Type B pancreatic cell (in vitro differentiated cells): ENCODE measurements at places on chromosomes 3 and 15. TPM values are rescaled to one million over a fixed set of nuclear protein-coding genes. Genes with fewer than 3 reads are reported as not detected.

DNA sequence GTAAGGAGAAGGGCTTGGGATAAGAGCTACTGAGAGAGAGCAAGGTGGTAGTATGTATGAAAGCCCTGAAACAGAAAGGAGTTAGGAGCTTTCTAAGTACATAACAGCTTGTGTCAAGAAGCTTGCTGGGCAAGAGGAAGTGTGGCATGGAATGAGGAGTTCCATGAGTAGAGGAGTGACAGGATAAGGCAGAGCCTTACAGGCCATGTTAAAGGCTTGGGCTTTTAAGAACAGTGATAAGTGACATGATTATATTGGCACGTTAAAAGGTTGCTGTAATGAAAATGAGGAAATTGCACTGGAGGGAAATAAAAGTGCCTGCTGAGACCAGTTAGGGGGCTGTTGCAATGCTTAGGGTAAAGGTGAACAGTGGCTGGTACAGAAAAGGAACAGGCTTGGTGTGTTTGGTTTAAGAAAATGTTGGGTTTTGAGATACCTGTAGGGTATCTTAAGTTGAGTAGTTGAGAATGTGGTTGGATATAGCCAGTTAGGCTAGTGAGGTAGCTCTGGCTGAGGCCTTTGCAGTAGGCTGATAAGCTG, 49.0 kb downstream of the MEF2A start:
- peaks cover 28% of the 10 kb centered on the region for H3K4me1 ChIP-seq
- peaks cover 6% of the 10 kb centered on the region for H3K36me3 ChIP-seq
- no peak overlapping the region for H3K4me3 ChIP-seq
- no peak for DNase-seq

GRCh38 chr3:74603292-74603691, 11.2 kb downstream of the CNTN3 start:
- no peak overlapping the region for H3K27ac ChIP-seq
- H3K27me3 ChIP-seq: no peaks in the 10 kb centered on the region
- H3K4me1 ChIP-seq: peaks cover 4% of the 10 kb centered on the region
- no peak overlapping the region for H3K4me3 ChIP-seq
- no peaks in the 10 kb centered on the region for H3K36me3 ChIP-seq
- DNase-seq: no peak

DNA sequence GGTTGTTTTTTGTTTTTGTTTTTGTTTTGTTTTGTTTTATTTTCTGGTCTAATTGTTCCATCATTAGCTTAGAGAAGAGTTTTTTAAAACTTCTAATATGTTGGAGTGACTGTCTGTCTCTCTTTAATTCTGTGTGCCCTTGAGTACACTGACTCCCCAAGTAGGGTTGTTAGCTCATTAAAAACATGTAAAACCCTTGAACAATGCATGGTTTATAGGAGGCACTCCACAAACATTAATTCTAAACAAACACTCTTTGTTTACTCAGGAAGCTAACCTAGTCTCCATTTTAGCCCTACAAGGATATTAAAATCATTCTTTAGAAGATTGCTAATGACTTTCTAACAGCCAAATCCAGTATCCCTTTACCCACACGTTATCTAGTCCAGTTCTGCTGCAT, 100.5 kb downstream of the CGGBP1 start:
- H3K4me1 ChIP-seq: no peaks in the 10 kb centered on the region
- H3K27me3 ChIP-seq: no peaks in the 10 kb centered on the region
- H3K27ac ChIP-seq: no peak overlapping the region
- no peak overlapping the region for H3K4me3 ChIP-seq
- H3K36me3 ChIP-seq: no peaks in the 10 kb centered on the region

- no peak for DNase-seq
- H3K4me3 ChIP-seq: no peak overlapping the region
- peaks cover 15% of the 10 kb centered on the region for H3K4me1 ChIP-seq
- peak overlapping the region; percentile 26 for H3K27ac ChIP-seq
- peaks cover 4% of the 10 kb centered on the region for H3K36me3 ChIP-seq
- no peaks in the 10 kb centered on the region for H3K27me3 ChIP-seq
Measured at GRCh38 chr3:138367326-138367850, 19.0 kb downstream of the MRAS start.

- H3K27me3 ChIP-seq: no peaks in the 10 kb centered on the region
- DNase-seq: no peak
- no peak overlapping the region for H3K27ac ChIP-seq
- no peaks in the 10 kb centered on the region for H3K36me3 ChIP-seq
- no peak overlapping the region for H3K4me3 ChIP-seq
Measured at GRCh38 chr3:133788024-133788423, 17.6 kb upstream of the SRPRB start.

GRCh38 chr3:67215690-67216089, 217.6 kb downstream of the KBTBD8 start:
- H3K4me1 ChIP-seq: peaks cover 11% of the 10 kb centered on the region
- no peak for DNase-seq
- no peak overlapping the region for H3K27ac ChIP-seq
- no peaks in the 10 kb centered on the region for H3K36me3 ChIP-seq

- H3K36me3 ChIP-seq: peaks cover 16% of the 10 kb centered on the region
- no peak for DNase-seq
- H3K4me1 ChIP-seq: no peaks in the 10 kb centered on the region
Measured at GRCh38 chr3:27423463-27423862, 54.3 kb upstream of the NEK10 start.

GRCh38 chr3:16432714-16433113, 80.8 kb downstream of the RFTN1 start:
- no peak overlapping the region for H3K4me3 ChIP-seq
- peaks cover 3% of the 10 kb centered on the region for H3K4me1 ChIP-seq
- DNase-seq: no peak
- H3K27ac ChIP-seq: no peak overlapping the region
- H3K36me3 ChIP-seq: no peaks in the 10 kb centered on the region
- peaks cover 6% of the 10 kb centered on the region for H3K27me3 ChIP-seq

DNA sequence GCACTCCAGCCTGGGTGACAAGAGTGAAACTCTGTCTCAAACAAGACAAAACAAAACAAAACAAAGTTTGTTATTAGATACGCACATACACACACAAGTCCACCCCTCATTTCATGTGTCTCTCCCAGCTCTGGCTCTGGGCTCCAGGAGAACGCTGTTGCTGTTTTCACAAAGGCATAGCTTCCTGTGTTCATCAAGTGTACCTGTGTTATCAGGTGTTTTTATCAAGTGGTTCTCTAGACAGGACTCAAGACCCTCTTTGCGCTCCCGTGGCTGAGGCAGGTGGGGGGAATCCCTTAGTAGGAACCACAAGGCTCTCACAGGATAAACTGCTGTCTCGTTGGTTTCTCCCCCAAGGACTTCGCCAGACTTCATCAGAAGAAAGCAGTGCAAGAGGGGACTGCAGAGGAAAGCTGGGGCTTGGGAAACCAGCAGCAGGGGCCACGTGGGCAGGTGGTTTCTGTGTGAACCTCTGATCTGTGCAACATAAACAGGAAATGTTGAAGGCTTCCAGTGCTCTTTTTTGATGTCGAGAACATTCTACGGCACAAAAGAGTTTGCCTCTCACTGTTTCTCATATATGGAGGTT, 6.9 kb upstream of the PPP1R2 start:
- H3K27ac ChIP-seq: no peak overlapping the region
- H3K4me1 ChIP-seq: peaks cover 36% of the 10 kb centered on the region
- no peak for DNase-seq
- H3K36me3 ChIP-seq: no peaks in the 10 kb centered on the region
- peak overlapping the region; percentile 52 for H3K4me3 ChIP-seq

DNA sequence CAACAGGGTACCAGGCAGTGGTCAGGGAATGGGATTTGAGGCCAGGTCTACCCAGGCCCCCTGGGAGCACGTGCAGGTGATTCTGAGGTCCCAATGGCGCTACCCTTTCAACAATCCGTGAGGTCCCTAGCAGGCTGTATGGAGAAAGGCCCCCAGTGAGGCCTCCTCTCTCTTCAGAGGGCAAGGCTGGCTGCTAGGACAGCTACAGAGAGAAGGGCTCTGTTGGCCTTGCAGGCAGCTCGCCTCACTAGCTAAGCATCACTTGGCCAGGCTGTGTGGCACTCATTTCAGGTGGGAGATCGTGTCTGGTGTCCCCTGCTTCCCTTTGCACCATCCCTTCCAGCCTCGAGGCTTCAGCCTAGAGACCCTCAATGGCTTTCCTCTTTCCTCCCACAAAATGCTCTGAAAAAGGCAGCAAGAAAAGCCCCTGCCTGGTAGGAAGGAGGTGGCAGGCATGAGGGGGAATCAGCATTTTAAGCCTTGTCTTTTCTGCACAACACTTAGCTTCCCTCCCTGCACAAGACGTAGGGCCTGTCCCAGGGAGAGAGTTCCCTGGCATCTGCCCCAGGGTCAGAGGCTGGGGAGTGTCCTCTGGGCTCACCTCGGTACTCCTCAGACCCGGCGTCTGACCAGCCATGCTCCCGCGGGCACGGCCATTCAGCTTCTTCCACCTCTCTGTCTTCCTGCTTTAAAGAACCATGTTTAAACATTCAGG, 111.8 kb downstream of the ASB7 start:
- peaks cover 15% of the 10 kb centered on the region for H3K4me1 ChIP-seq
- no peak for DNase-seq
- no peaks in the 10 kb centered on the region for H3K36me3 ChIP-seq
- peak overlapping the region; percentile 53 for H3K27ac ChIP-seq
- H3K27me3 ChIP-seq: peaks cover 19% of the 10 kb centered on the region
- no peak overlapping the region for H3K4me3 ChIP-seq

DNA sequence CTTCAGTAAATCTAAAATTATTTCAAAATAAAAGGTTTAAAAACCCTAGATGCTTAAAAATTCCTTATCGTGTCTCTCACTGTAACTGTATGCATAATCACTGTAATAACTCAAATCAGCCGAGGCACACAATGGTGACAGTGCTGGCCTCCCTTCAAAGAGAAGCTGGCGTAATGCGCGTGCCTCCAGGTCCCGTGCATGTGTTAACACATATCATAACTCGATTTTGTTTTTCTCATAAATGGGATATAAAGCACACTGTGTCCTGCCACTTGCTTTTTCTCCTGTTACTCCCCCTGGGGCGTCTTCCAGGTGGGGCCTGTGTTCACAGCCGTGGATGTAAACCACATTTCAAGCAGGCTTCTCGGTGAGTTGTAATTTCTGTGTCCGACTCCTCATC, 56.0 kb downstream of the TPRA1 start:
- H3K4me3 ChIP-seq: no peak overlapping the region
- peak; percentile 25 for DNase-seq
- peaks cover 10% of the 10 kb centered on the region for H3K27me3 ChIP-seq

DNA sequence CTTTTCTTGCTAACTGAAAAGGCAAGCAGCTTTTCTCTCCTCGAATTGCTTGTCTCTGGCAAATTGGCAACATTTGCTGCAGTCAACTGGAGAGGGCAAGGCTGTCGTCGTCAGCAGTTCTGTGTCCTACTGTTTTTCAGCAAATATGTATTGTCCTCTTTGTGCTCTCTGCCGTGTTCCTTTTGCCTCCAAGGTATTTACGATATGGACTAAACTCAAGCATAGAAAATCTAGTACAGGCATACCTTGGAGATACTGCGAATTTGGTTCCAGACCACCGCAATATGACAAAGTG, 558 bp upstream of the SLC30A4 start:
- DNase-seq: no peak
- H3K4me1 ChIP-seq: peaks cover 21% of the 10 kb centered on the region
- H3K27me3 ChIP-seq: peaks cover 3% of the 10 kb centered on the region
- peak overlapping the region; percentile 95 for H3K4me3 ChIP-seq
- H3K36me3 ChIP-seq: peaks cover 8% of the 10 kb centered on the region

GRCh38 chr3:143608966-143609365, 239.3 kb downstream of the SLC9A9 start:
- peaks cover 9% of the 10 kb centered on the region for H3K4me1 ChIP-seq
- H3K27ac ChIP-seq: no peak overlapping the region
- H3K27me3 ChIP-seq: no peaks in the 10 kb centered on the region
- no peak overlapping the region for H3K4me3 ChIP-seq

DNA sequence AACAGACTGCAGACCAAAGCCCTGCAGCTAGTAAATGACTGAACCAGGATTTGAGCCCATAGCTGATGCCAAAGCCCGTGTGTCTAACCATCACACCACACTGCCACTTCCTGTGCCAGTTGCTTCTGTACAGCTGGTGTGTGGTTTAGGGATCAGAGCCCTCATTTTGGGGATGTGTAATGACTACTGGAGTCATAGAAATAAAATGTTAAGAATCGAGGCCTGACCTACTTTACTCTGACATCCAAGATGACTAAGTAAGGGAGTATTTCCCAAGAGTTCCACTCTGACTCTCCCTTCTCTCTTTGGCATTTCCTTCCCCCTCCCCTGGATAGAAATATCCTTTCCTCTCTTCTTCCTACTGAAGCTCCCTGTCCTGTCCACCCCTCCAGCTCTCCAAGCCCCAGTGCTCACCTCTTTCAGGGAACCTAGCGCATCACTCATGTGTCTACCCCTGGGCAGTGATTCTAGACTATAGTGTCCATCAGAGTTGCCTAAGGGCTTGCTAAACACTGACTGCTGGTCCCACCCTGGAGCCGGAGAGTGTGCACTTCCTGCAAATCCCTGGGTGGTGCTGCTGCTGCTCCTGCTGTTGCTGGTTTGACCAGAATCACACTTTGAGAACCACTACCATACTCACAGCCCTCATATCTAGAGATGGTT, 53.8 kb downstream of the MGLL start:
- H3K27ac ChIP-seq: no peak overlapping the region
- peaks cover 4% of the 10 kb centered on the region for H3K4me1 ChIP-seq

DNA sequence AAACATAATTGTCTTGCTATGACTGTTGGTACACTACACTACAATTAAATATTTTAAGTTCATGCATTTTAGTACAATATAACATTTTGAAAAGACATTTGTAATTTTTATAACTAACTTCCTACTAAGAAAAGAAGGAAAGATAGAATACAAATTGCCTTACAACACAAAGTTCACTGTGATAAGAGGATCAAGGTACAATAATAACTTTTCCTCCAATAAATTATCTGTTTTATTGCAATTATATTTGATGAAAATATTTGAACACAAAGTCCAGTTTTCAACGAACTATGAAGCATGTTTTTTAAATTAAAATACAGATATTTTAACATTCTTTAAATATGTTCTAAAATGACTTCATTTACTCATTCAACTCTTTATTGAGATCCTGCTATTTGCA, 33.1 kb upstream of the SI start:
- no peak for DNase-seq
- no peak overlapping the region for H3K4me3 ChIP-seq
- no peak overlapping the region for H3K27ac ChIP-seq

The P2RY13 gene
- total RNA-seq: not detected in 2 replicates

The IGDCC3 gene
- total RNA-seq: 18.8 and 169 TPM in 2 replicates

The ISY1 gene
- total RNA-seq: 33.2 and 35.6 TPM in 2 replicates

The UROC1 gene
- not detected in 2 replicates for total RNA-seq

The IMPG2 gene
- 0.43 and 0.53 TPM in 2 replicates for total RNA-seq

The ATG7 gene
- total RNA-seq: 30.9 and 32.4 TPM in 2 replicates
